GM23338 (cell line): ENCODE measurements at places on chromosomes 12 and 14. TPM values are rescaled to one million over a fixed set of nuclear protein-coding genes. Genes with fewer than 3 reads are reported as not detected.

LRCOL1 gene
- not detected in 2 replicates for polyA plus RNA-seq

SARNP gene
- polyA plus RNA-seq: 291 and 313 TPM in 2 replicates

CLEC2B gene
- not detected in 2 replicates for polyA plus RNA-seq

FOXN4 gene
- polyA plus RNA-seq: 0.43 and 0.47 TPM in 2 replicates

SMOC1 gene
- polyA plus RNA-seq: 0.38 and 0.79 TPM in 2 replicates

SLC38A4 gene
- 5.8 and 6.2 TPM in 2 replicates for polyA plus RNA-seq

SLC41A2 gene
- 0.59 and 1.5 TPM in 2 replicates for polyA plus RNA-seq

KRT6C gene
- polyA plus RNA-seq: not detected in 2 replicates

CNTN1 gene
- 4.8 and 5.0 TPM in 2 replicates for polyA plus RNA-seq

KDM2B gene
- 59.4 and 64.4 TPM in 2 replicates for polyA plus RNA-seq

KRT83 gene
- not detected in 2 replicates for polyA plus RNA-seq

HNF1A gene
- polyA plus RNA-seq: 0.10 and 0.11 TPM in 2 replicates

DYNLL1 gene
- 833 and 868 TPM in 2 replicates for polyA plus RNA-seq

L3HYPDH gene
- 15.6 and 18.6 TPM in 2 replicates for polyA plus RNA-seq
